ENCODE measurements at places on chromosomes 12 and 14. TPM values are rescaled to one million over a fixed set of nuclear protein-coding genes. Genes with fewer than 3 reads are reported as not detected.

Gene P2RX7
- 49.1 TPM for total RNA-seq

Gene FGF23
- not detected for total RNA-seq

Gene MYO1A
- 0.65 TPM for total RNA-seq

Gene GLT1D1
- total RNA-seq, result not detected

Gene SLC17A8
- total RNA-seq, result not detected

Gene TCL1B
- total RNA-seq, result not detected

Gene CLEC2B
- 79.6 TPM for total RNA-seq

Gene KRT72
- total RNA-seq, result not detected

Gene RFLNA
- not detected for total RNA-seq

Gene LIN52
- 17.6 TPM for total RNA-seq

Gene TAS2R13
- 0.23 TPM for total RNA-seq

Gene KLHDC1
- total RNA-seq, result 2.4 TPM

Gene RAB15
- total RNA-seq, result 1.7 TPM

Gene AP4S1
- total RNA-seq, result 4.2 TPM

Gene KRT5
- not detected for total RNA-seq

Gene CCDC88C
- 175 TPM for total RNA-seq

Gene CELA1
- total RNA-seq, result not detected

Gene PLEKHG7
- total RNA-seq, result 0.05 TPM

Gene TRHDE
- total RNA-seq, result not detected

Gene CFAP251
- total RNA-seq, result 1.9 TPM

Gene ENDOU
- not detected for total RNA-seq

Gene DIO3
- total RNA-seq, result not detected

Gene INTS13
- total RNA-seq, result 44.8 TPM

Gene CLEC6A
- total RNA-seq, result not detected

Gene KCNK13
- 0.18 TPM for total RNA-seq

Gene FAM181A
- not detected for total RNA-seq

Gene GLT8D2
- not detected for total RNA-seq

Gene TMEM179
- not detected for total RNA-seq

Gene NOVA1
- not detected for total RNA-seq

Gene KLHL33
- total RNA-seq, result not detected

Gene NTF3
- total RNA-seq, result not detected

Data from activated CD4-positive, alpha-beta memory T cell treated with anti-CD3 and anti-CD28 coated beads, Interleukin-2, amount 10 ng/mL, durations not matched to agents 7 days and 5 days (primary cell).